ENCODE measurements at places on chromosomes 1 and 21.

- no peak for DNase-seq
These were observed 1762.1 kb downstream of the BRINP3 start for GRCh38 chr1:188715566-188715965.

GRCh38 chr1:203373991-203374390 is 23.1 kb upstream of the FMOD start:
- DNase-seq = no peak

GRCh38 chr1:96971439-96971838 is 249.9 kb downstream of the PTBP2 start:
- DNase-seq = no peak

GRCh38 chr1:22816067-22816775 is 105.6 kb downstream of the EPHB2 start:
- DNase-seq = no peak

DNA sequence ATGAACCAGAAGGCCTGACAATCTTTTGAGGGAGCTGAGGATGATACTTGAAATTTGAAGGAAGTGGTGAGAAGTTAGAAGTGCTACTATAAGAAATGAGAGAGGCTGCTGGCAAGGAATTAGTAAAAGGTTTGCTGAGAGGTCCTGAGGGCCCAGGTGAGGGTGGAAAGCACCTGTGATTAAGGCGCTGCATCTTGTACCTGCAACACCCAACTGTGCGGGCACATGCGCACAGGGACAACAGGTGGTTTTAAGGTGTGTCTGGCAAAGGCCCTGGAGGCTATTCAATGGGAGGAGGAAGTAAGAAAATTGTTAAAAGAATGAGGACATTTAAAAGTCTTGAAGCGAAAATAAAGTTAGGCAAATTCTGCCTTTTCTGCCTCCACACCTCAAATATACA is 349.3 kb downstream of the RGS7 start:
- no peak for DNase-seq

- no peak for DNase-seq
These were observed 54.1 kb downstream of the PALMD start for GRCh38 chr1:99700020-99700419.
